Endothelial cell (in vitro differentiated cells): ENCODE measurements at places on chromosomes 13 and 19. TPM values are rescaled to one million over a fixed set of nuclear protein-coding genes. Genes with fewer than 3 reads are reported as not detected.

GRCh38 chr13:111518161-111518792, 197.8 kb downstream of the TEX29 start:
- no peak for DNase-seq

The CYP2F1 gene
- total RNA-seq: not detected

DNA sequence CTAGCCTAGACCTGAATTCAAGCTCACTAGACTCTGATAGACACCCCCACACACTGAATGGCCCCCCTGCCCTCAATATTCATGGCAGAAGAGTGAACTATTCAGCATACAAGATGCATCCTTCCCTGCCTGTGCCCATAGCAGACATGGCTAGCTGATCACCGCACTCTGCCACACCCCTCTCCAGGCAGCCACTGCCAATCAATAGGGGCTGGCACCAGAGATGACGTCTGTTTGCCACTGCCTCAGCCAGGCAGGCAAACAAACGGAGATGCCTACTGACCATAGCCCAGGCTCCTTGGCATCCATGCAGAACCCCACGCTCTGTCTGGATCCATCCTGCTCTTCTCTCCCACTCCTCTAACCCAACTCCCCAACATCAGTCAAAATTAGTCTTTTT, 13.8 kb upstream of the NPAS1 start:
- no peak for DNase-seq

The C2CD4C gene
- 1.2 TPM for total RNA-seq
